ENCODE measurements at places on chromosomes 6 and 20.

DNA sequence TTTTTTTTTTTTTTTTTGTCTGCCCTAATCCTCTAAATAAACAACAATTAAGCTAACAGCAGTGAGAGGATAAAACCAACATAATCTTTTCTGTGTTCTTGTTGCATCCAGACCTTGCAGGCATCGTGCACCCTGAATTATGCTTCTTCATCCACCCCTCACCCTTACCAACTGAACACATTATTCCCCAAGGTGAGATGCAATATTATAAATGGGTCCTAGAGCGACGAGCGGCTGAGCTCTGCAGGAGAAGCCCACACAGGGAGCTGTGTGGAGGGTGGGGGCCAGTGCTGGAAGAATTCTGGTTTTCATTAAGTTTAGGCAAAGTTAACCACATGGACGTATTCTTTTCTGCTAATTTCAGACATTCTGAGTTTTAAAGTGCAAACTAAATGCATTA lies 32.2 kb upstream of the NXT1 start:
- no peak for DNase-seq

DNA sequence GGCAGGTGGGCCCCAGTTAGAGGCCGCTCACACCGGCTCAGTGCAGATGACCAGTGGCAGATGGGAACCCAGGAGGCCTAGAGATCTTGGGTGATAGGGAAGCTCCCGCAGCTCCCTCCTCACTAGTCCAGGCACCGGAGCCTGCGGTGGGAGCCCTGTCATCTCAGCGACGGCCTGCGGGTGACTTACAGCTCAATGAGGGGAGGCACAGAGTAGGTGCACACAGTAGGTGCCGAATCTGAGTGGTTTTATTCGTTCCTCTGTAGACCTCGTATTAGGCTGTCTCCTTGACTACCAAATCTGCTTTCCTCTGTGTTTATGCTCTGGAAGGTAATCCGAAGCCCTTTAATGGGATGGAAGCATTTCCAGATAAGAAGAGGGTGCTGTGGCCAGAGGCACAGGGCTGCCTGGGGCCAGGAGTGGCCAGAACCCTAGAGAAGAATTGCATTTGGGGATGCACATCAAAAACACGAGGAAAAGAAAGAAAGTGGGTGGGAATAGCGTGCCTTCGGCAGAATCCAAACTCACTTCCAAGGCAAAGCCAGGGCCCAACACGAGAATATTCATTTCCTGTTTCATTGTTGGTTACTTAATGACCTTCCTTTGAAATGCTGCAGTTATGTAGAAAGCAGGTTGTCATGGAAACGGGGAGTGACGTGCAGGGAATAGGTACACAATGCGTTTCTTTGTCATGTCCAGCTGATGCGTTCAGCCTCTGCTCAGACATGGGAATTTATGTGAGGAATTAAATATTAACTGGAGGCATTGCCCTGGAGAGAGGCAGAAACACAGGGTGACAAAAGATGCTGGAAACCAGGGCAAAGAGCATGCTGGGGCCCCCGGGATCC lies 24.7 kb downstream of the MYT1 start:
- no peak for DNase-seq

- DNase-seq = no peak
Measured at GRCh38 chr6:10505529-10505928, 15.6 kb upstream of the GCNT2 start.

GRCh38 chr6:45607798-45608197 lies 230.1 kb upstream of the SUPT3H start:
- no peak for DNase-seq

- DNase-seq = no peak
Measured at GRCh38 chr20:50715694-50716093, 15.7 kb upstream of the PARD6B start.

DNA sequence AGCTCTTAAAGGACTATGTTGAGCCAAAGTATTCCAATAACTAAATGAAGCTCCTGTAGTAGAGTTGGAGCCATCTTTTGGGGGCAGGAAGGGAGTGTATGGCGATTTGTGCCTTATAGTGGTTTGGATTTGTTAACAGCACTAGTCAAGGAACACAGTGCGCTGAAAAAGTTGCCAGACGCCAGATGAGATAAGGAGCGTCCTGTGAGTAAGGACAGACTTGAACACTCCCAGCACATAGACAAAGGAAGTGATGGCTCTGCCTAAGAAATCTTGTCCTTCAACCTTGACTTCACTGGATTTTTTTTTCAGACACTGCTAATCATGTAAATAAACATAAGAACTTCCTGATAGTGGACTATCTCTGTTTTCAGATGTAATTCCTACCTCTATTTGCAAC lies 136.9 kb downstream of the TRMT11 start:
- no peak for DNase-seq

DNA sequence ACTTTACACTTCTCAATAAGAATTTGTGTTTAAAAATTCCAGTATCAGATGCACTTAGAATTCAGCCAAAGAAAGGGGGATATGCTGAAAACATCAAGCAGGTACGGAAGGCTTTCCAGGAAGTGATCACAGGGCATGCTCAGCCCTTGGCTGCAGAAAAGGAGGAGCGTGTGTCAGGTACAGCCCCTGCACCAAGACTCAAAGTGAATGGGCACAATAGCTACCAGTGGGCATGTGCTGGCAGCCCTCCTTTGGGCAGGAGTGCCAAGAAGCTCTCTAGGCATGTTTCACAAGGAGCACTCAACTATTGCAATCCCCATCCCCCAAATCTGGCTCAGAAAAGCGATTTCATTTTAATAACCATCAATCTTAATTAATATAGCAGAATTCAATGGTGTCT lies 298.8 kb downstream of the GMDS start:
- DNase-seq = no peak

- DNase-seq = no peak
Measured at GRCh38 chr6:15621203-15622044, 41.4 kb downstream of the DTNBP1 start.

GRCh38 chr6:13474787-13475186 lies 12.6 kb downstream of the GFOD1 start:
- no peak for DNase-seq

DNA sequence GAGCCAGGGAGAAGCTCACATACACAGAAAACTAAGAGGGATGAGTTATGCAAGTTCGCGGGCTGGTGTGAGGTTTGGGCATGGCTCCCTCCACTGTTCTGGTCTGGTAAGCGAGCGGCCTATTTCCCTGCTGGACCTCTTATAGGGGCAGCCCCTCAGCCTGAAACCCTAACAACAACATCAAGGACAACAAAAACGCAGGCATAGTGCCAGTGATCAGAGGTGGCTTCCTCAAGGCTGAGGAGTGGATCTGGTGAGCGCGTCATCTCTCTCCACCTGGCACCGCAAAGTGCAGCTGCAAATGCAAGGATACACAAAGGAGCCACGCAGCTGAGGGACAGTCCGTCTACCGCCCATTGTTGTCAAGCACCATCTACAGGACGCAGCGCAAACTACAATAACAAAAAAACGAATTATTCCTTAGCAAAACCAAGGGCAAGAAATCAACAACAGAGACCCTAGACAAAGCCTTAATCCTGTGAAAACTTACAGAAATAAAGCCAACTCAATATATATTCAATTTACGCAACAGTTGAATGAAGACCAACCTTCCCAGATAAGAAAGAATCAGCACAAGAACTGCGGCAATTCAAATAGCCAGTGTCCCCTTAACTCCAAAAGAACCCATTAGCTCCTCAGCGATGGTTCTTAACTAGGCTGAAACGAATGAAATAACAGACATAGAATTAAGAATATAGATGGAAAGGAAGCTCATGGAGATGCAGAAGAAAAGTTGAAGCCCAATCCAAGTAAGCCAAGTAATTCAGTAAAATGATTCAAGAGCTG lies 9.2 kb upstream of the DEFB110 start:
- no peak for DNase-seq

- DNase-seq = no peak
Measured at GRCh38 chr20:615514-615913, 5.4 kb upstream of the TCF15 start.

DNA sequence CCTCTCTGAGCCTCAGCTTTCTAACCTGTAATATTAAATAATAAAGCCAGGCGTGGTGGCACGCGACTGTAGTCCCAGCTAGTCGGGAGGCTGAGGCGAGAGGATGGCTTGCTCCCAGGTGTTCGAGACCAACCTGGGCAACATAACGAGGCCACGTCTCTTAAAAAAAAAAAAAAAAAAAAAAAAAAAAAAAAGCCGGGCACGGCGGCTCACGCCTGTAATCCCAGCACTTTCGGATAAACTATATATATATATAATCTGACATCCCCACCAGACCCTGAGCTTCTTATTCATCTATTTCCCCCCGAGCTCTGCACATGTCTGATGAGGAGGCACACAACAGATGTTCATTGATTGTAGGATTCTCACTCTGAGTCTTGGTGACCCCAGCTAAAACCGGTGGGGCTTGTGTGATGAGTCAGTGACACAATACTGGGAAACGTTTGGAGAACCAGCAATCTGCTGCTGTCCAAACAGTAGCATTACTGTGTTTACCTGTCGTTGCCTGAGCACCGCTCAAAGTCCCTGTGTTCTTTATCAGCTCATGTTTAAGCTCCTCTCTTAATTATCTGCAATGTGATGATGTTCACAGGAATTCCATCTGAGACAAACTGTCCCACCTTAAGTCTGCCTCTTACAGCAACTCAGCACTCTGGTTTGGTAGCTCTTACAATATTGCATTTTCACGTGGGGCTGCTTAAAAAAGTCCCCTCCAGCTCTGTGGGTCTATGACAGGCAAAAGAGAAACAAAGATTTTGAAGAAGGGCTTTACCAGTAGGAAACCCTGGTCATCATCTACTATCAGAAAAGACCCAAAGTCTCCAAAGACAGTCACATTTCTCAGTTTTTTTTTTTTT lies 1.0 kb upstream of the SPATA2 start:
- peak; percentile 29 for DNase-seq

DNA sequence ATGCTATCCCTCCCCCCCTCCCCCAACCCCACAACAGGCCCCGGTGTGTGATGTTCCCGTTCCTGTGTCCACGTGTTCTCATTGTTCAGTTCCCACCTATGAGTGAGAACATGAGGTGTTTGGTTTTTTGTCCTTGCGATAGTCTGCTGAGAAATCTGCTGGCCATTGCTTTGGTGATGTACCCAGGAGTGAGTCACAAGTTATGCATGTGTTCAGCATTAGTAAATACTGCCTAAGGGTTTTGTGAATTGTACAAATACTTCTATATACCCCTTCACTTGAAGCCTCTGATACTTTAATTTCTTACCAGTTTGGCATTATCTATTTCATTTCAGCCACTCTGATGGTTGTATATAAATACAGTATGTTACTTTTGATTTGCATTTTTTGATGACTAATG lies 711.3 kb upstream of the GJE1 start:
- no peak for DNase-seq

DNA sequence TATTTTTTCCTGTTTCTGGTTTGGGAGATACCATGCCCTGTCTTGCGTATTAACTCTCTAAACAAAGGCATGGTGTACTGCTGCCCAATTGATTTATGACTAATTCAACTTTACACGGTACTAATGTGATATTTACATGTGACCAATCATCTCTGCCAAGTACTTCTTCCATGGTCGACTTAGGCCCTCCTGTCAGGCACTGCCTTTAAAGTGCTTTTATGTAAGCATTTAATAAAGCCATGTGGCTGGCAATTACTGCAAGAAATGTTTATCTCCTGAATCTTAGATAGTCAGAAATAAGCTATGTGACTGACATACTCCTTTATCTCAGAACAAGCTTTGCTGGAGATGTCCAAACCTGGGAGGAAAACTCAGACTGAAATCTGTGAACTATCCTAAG lies 323.4 kb downstream of the BTBD3 start:
- DNase-seq = no peak
